Activated CD4-positive, alpha-beta T cell treated with anti-CD3 and anti-CD28 coated beads, Interleukin-2, amount 50 U/mL, for 1 hour (primary cell): ENCODE measurements at places on chromosomes 3 and 15.

DNA sequence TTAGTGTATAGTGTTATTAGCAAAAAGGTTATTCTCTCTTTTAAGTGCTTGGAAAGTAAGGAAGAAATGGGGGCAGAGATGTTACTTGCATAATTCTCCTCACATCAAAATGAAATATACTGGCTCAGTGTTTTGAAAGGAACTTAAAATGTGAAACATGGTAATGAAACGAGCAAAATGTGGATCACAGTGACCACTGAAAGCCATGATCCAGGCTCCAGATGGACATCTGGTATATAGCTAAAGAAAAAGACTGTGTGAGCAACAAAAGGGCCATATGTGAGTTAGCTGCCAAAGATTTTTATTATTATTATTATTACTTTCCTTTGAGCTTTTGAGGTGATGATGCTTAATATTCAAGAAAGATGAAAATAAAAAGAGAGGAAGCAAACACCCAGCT, 89.6 kb downstream of the GAP43 start:
- DNase-seq = no peak

DNA sequence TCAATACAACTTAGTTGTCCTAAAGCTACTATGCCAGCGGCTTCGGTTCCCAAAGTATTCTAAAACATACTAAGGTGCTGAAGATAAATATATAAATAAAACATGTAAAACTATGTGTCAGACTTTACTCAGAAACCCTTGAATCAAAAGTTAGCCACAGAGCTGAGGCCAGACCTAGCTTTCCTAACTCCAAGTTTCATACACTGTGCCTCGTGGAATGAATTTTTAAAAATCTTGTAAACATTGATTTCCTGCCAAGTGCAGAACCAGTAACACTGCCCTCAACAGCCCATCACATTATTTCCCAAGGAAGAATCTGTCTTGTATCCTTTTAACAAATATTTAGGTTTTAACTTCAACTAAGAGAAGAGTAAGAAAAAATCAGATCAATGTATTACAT, 36.4 kb downstream of the TAMM41 start:
- DNase-seq = no peak

DNA sequence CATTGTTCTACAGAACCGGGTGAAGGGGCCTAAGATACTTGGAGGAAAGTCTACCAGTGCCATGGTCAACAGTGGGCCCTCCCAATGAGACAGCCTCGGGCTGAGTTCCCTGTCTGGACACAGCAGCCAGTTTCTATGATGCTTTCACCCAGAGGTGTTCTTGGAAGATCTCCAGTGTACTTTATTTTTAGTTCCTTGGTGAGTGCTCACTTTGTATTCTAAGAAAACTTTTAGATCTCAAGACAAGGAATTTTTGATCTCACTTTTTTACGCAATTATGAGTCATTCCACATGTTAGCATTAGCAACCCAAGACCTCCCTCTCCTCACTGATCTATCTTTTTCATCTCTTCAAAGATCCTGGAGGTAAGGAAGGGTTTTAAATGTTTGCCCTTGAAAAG, 287.7 kb downstream of the RORA start:
- no peak for DNase-seq

DNA sequence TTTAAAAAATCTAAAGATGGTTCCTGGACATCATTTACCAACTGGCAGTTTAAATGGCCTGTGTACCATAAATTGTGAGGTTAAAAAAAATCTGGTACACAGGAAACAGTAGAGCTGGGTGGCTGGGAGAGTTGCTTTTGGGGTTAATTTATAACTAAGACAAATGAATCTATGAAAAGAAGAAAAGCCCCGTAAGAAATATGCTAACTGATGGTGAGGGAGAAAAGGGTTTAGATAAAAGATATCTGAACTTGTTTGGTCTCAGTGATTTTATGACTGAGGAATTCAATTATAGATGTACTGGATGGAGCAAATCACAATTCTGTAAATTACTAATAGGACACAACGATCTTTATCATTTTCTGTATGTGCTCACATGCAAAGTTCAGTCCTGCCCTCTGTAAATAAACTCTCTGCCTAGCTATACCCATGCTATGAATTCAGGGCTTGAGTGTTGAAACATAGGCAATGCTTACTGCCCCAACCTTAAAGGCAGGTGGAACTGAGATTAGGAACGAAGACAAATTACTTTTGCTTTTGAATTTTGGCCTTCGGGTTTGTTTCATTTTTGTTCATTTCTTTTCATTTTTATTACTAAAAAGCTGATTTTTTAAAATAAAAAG, 28.0 kb downstream of the PPARG start:
- DNase-seq = no peak

GRCh38 chr15:101543926-101544612, 54.6 kb upstream of the PCSK6 start:
- no peak for DNase-seq

GRCh38 chr15:74924525-74924924, 13.3 kb downstream of the COX5A start:
- DNase-seq = no peak

DNA sequence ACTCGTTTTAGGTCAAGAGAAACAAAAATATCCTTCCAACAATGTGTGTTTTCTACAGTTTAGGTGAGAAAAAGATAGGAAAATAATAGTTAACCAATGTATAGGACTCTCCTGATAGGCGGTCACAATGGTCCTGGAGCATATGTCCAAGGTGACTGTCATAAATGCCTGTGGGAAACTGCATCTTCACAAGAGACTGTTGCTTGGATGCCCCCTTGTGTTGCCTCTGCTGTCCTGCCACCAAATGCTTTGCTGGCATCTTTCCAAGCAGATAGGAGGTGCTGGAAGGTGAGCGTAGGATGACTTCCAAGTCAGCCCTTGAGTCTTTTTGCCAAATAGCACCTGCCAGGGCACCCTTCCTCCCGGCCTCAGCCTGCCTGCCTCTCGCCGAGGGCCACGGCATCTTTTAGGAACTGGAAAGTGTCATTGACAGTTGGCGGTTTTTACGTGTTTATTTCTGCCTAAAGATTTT, 24.1 kb upstream of the SACM1L start:
- peak; percentile 55 for DNase-seq

GRCh38 chr15:90212221-90213098, 11.3 kb downstream of the SEMA4B start:
- no peak for DNase-seq

GRCh38 chr3:23550402-23550801, 255.4 kb upstream of the UBE2E1 start:
- DNase-seq = no peak
